ENCODE measurements at places on chromosomes 2 and 18. TPM values are rescaled to one million over a fixed set of nuclear protein-coding genes. Genes with fewer than 3 reads are reported as not detected.

Gene CD28
- total RNA-seq = not detected

Gene B4GALT6
- 7.5 TPM for total RNA-seq

Gene MYL12A
- total RNA-seq = 301 TPM

Gene GLI2
- 26.5 TPM for total RNA-seq

Gene BAZ2B
- 10.1 TPM for total RNA-seq

Gene PSTPIP2
- total RNA-seq = 0.23 TPM

Gene NGEF
- 16.5 TPM for total RNA-seq

Gene CROCC2
- not detected for total RNA-seq

Gene GKN2
- 3.5 TPM for total RNA-seq

Gene RND3
- 75.4 TPM for total RNA-seq

Gene CCDC74A
- 14.2 TPM for total RNA-seq

Gene C2orf49
- total RNA-seq = 14.2 TPM

Gene MLPH
- total RNA-seq = 253 TPM

Gene ACVR1C
- 0.06 TPM for total RNA-seq
